Stimulated activated CD4-positive, alpha-beta T cell treated with anti-CD3 and anti-CD28 coated beads, Interleukin-1b, Interleukin-23, amount 100 ng/mL, for 1 hour (primary cell): ENCODE measurements at places on chromosomes 2 and 18.

DNA sequence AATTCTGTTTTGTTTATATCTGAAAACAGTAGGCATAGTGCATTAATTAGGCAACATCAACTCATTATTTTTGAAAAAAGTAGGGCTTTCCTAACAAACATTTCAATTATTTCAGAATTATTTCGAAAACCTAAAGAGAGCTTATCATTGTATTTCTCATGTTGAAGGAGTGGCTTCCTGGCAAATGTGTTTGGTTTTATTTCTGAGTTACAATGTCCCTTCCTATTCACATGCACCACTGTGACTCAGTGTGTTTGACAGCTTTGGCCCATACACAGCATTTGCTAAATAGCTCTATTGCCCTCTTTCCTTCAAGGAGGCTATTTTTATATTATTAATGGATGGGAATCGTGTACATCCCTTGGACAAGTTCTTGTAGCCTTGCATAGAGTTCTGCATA is 205.9 kb downstream of the PTGR3 start:
- DNase-seq, result no peak

DNA sequence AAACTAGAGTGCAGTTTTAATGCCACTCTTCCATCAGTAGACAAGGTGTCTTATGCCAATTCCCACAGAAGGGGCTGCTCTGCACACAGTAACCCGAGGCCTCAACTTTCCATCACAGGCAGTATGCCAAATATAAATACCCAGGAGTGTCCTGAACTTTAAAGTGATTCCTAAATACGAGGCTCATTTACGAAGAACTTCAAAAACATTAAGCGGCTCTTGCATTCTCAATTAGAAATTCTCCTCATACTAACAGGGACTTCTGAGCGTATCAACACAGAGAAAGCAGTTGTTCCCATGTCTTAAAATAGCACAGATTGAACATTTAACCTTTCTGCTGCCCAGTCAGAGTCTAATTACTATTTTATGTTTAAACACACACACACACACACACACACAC is 638.6 kb downstream of the ERBB4 start:
- DNase-seq, result no peak

DNA sequence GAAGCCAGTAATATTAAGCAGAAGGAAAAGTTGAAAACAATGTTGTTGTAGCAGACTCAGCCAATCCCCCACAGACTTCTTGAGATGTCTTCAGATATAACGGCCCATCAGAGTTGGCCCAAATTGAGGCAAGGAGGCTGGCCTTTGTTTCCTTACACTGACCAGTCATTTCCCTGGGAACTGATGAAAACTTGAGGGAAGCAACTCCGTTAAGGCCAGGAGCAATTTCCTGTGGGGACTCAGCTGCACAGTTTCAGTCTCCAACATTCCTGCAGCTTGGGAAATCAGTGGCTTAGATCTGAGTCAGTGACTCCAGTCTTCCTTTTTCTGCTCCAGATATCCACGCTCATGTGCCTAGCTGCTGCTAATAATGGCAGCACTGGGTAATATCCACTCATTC is 75.7 kb downstream of the FTCDNL1 start:
- no peak for DNase-seq

- no peak for DNase-seq
Observed at GRCh38 chr2:101613056-101613704, 84.3 kb upstream of the MAP4K4 start.

GRCh38 chr18:57780706-57781347 is 22.3 kb downstream of the ATP8B1 start:
- no peak for DNase-seq

GRCh38 chr18:79642626-79643025 is 37.0 kb upstream of the CTDP1 start:
- no peak for DNase-seq

DNA sequence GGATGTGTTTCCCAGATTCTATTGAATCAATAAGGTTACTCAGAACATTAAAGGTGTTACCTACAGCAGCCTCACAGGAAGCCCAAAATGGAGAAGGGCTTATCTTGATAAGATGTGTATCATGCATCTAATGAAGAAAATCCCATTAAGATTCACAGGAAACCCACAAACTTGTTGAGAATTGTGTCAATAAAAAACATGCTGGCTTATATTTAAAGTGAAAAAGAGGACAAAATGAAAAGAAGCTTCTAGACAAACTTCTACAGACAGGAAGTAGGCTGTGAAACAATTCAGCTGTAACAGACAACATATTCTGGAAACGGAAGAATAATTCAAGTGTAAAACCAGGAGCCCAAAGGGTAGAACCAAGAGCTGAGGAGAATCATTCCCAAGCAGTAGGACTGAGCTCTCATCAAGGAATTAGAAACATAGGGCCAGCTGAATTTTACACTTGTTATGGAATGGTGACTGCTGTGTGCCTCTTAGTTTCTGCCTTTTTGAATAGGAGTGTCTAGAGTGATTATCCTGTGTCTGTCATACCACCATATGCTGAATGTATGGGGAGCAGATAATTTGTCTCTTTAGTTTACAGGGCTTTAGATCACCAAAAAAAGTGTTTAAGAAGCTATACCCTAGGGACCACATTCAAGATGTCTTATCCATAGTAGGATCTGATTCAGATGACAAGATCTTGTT is 9.6 kb downstream of the IMMT start:
- DNase-seq, result no peak

- DNase-seq, result no peak
Observed at GRCh38 chr2:130347220-130347925, 4.7 kb downstream of the IMP4 start.

DNA sequence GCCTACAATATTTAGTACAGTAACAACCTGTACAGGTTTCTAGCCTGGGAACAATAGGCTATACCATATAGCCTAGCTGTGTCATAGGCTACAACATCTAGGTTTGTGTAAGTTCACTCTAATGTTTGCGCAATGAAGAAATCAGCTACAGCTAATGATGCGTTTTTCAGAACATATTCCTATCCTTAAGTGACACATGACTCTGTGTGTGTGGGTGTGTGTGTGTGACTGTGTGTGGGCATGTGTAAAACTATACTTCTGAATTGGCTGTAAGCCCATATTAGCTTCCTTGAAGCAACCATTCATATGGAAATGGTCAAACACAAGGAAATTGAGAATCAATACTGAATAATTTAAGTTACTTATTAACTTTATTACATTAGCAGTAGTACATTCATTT is 120.8 kb upstream of the SULT1C3 start:
- DNase-seq, result no peak

DNA sequence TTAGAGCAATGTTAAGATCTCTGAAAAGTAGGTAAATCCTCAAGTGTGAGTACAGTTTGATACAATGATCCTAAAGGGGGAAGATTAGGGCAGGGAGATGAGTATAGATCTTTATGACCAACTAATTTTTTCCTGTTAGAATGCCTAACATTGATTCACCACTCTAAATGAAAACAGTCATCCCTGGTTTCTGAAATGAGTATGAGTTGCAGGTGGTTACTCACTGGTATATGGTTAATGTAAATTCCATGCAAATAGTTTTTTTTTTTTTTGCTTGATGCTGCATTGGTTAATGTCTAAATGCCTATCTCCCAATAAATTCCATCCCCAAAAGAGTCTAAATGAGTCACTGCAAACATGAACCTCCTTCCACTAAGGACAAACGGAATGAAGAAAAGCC is 55.0 kb upstream of the SERPINB2 start:
- no peak for DNase-seq
